ENCODE measurements at places on chromosomes 7 and 10. TPM values are rescaled to one million over a fixed set of nuclear protein-coding genes. Genes with fewer than 3 reads are reported as not detected.
A peak's percentile ranks its signal among the peaks of the same experiment; 100 is the strongest.

- DNase-seq = no peak
Measured at GRCh38 chr7:51606601-51607154, 290.1 kb upstream of the COBL start.

- no peak for DNase-seq
Measured at GRCh38 chr10:97321804-97322190, 2.7 kb downstream of the FRAT1 start.

GRCh38 chr7:111085356-111085755 is 5.6 kb upstream of the LRRN3 start:
- DNase-seq = no peak

Gene AMPH
- total RNA-seq = 5.0 TPM

- DNase-seq = no peak
Measured at GRCh38 chr7:26291699-26292538, at the start of gene SNX10. TSS of gene SNX10 (plus strand) at chr7:26291862. CDS start at chr7:26346443, 54,581 bp downstream.

- DNase-seq = no peak
Measured at GRCh38 chr10:102426803-102427287, 5.5 kb downstream of the CUEDC2 start.

Gene C1QL3
- not detected for total RNA-seq

DNA sequence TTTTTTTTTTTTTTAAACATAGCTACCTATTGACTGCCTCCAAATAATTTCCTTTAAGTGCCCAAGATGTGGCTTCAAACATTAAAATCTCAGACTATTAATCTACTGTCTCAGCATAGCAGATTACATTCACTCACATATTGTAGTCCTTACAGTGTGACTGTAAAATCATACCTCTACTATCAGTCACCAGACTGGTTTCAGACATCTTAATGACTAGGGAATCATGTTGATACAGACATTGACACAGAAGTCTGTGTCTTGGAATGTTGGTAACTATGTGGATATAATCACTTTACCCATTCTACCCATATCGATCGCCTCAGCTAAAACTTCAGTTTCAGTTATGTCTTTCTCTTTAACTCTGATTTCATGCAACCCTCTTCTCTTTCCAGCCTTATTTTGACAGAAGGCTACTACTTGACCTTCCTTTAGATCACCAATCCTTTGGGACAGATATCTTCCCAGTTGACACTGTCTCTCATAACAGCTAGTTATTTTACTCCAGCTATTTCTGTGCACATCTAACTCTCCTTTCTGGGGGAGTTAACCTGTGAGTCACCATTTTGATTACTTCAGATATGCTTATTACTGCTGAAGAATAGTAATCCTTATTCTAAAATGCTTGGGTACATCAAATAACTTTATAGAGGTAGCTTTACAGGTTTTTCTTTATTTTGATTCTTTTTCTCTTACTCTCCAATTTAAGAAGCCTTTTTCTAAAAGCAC is 7.0 kb downstream of the TNKS2 start:
- DNase-seq = no peak

DNA sequence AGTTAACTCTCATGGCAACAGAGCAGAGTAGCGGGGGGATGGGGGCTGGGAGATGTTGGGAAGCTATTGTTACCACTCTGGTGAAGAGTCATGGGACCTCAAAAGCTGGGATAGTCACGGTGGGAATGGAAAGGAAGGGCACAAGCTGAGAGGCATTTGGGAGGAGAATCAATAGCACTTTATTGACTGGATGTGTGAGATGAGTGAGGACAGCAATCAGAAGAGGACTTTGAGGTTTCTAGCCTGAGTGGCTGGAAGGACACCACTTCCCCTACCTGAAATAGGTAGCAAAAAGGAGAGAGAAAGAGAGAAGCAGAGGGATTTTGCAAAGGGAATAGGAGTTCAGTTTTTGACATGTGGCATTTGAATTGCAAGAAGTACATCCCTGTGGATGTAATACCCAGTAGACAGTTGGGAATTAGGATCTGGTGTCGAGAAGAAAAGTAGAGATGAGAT is 27.2 kb downstream of the SCD start:
- DNase-seq = no peak

Gene CH25H
- 83.3 TPM for total RNA-seq

- no peak for DNase-seq
Measured at GRCh38 chr7:106840342-106840741, 24.7 kb upstream of the PIK3CG start.

Gene TMEM225B
- total RNA-seq = 0.32 TPM

Gene GIMAP7
- 20.4 TPM for total RNA-seq

DNA sequence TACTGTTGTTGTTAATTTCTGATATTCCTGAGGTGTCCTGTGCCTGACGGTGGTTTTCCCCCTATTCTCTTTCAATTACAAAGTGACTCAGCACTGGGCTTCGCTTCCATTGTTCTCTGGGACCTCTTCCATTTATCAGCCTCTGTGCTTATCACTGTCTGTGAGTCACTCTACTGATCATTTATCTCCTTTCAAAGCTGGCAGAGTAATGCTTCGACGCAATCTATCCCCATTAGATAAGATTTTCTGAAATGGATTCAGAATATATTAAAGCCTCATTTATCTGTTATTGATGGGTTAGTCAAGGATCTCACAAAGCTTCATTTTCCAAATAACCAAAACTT is 679.2 kb downstream of the SDK1 start:
- no peak for DNase-seq

DNA sequence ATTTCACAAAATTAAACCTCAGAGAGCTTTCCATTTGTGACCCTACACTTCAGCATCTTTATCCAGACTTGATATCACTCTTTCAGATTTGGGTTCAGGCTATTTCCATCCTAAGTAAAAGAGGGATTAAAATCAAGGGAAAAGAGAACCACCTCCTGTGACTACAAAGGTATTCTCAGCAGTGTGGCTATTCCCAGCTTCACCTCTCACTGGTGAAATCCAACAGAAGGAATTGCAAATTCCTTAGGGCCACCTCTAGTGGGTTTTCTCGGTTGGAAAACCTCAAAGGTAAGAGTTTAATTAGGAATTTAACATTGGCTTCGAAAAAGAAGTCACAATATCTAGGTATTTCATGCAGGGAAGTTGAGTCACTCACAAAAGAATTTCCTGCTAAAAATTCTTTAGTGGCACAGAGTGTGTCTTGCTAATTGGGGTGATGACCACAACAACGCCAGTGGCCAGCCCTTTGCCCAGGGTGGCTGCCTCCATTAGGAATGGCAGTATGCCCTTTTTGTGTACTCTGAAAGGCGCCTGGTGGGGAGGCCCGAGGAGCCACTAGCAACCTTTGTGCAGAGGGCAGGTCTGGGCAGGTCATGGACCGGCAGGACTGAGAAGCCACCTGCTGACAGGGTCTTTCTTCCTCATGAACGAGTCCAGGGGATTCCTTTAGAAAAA is 52.2 kb downstream of the SEM1 start:
- no peak for DNase-seq

Gene CAMK1D
- total RNA-seq = 9.8 TPM

DNA sequence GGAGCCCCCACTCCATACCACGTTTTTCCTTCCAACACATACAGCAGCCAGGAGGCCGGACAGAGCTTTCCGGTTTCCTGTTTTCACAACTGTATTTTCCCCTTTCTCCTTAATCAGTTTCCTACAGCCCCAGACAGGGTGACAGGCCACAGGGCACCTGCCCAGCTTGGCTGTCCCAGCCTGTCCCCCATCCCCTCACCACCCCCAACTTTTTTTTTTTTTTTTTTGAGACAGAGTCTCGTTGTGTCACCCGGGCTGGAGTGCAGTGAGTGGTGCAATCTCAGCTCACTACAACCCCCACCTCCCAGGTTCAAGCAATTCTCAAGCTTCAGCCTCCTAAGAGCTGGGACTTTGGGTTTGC is 10.3 kb upstream of the HSPB1 start:
- no peak for DNase-seq

GRCh38 chr7:94514917-94515316 is 5.3 kb downstream of the CASD1 start:
- DNase-seq = no peak

Gene IRF5
- total RNA-seq = 9.4 TPM

DNA sequence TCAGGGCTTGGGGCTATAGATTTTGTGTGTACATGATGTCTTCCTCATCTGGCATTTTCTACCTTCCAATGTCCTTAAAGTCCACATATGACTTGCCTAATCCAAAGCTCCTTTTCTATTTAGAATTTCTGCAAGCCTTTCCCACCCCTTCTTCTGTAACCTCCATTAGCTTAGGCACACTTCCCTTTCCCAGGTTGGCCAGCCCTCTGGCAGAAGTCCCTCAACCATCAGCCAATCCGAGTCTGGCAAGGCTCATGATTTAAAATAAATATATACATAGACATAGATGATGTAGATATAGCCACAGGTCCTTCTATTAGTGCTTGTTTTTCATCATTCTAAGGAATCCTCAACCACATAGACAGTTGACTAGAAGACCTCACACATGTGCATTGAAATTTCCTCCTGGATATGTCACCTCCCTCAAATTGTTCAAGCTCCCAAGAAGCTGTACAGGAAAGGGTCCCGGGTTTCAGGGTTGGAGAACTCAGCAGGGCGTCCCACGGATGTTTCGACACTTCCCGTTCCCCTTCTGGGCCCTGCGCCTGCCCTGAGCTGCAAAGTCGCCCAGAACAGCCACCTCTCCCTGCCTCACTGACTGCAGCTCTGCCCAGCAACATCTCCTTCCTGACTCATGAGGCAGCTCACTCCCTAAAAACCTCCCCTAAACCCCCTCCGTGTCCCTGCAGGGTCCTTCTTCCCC is 20.4 kb upstream of the PIK3AP1 start:
- no peak for DNase-seq

Gene AASS
- total RNA-seq = 63.6 TPM

DNA sequence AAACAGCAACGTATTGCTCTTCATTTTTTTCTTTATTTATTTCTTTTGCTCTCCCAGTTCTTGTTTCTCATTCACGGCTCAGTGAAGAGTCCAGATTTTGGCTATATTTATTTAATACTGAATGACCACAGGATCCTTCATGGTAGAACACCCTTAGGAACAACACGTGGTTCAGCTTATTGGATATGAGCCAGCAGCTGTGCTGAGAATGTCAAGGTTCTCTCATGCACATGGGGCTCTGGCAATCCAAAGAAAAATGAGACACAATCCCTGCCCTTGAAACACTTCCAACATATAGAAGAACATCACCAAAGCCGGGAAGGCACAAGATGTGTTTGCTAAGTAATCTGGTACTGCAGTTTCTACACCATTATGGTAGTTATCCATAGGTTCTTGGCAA is 852.9 kb downstream of the SORCS1 start:
- no peak for DNase-seq

Gene FEZF1
- not detected for total RNA-seq

- no peak for DNase-seq
Measured at GRCh38 chr7:52940481-52940880, 95.0 kb upstream of the POM121L12 start.

DNA sequence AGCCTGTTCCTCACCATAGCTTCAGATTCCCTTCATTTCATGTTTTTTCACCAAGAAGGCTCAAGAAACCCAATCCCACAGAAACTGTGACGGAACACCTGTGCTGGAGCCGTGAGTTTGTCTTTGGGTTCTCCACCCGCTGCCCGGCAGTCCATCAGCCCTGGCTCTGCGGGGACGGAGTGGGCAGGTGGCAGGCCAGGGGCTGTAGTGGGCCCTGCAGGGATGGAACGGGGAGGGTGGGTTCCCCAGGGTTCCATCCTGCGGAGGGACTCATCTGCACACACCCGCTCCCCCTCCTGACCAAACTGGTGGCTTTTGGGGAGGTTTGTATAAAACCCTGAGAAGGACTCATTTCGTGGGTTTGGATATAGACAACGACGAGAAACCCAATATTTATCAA is 15.0 kb downstream of the CYP17A1 start:
- DNase-seq = no peak

- DNase-seq = peak; percentile 60
Measured at GRCh38 chr10:120396228-120396627, 60.8 kb upstream of the PLPP4 start.

Gene BLOC1S2
- total RNA-seq = 14.6 TPM

Gene HOXA5
- 24.8 TPM for total RNA-seq

DNA sequence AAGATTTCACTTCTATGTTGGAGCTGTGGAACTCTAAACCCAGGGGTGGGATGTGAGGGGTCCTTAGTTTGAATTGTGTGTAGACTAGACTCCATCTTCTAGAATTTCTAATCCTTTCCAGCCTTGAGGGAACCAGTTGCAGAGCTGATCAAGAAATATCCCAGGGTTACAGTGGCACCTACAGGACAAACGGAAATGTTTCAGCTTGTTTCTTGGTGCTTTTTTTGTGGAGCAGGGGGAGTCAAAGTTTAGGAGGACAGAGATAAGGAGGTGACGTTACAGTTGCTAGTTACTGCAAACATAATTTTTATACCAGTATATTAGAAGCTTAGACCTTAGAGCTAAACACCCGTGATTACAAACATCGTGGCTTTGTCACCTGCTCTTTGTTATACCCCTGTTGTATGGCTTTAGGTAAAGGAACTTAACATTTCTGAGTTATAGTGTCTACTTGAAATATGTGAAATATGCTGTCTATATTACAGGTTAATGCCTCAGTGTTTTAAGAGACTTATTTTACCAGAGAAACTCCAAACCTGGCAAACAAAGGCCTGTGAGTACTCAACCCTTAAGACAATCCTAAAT is 84.5 kb upstream of the DYNC1I1 start:
- no peak for DNase-seq

Gene PLCE1
- total RNA-seq = 17.9 TPM

DNA sequence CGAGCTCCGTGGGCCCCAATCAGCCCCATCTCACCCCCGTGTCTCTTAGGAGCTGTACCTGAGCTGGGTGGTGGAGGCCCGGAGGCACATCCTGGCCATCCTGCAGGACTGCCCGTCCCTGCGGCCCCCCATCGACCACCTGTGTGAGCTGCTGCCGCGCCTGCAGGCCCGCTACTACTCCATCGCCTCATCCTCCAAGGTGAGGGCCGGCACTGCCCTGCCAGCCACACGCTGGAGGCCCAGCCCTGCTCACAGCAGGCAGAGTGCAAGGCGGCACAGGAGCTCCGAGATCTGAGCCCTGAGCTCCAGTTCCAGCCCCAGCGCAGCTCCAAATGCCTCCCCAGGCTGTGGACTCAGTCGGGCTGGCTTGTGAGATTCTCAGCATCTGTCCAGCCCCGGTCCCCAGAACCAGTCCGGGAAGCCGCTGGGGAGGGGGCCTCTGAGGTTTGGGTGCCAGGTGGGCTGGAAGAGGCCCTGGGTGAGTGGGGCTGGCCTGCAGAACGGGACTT is 9.3 kb downstream of the TMEM120A start:
- DNase-seq = no peak

- no peak for DNase-seq
Measured at GRCh38 chr7:66845379-66846095, 75.5 kb upstream of the TMEM248 start.

- no peak for DNase-seq
Measured at GRCh38 chr10:22832851-22833250, 95.0 kb upstream of the ARMC3 start.
